Activated CD4-positive, alpha-beta T cell treated with anti-CD3 and anti-CD28 coated beads, Interleukin-2, amount 50 U/mL, for 24 hours (primary cell): ENCODE measurements at places on chromosomes 1 and 21.

- DNase-seq, result no peak
Measured at GRCh38 chr21:25657140-25657539, 18.1 kb downstream of the JAM2 start.

DNA sequence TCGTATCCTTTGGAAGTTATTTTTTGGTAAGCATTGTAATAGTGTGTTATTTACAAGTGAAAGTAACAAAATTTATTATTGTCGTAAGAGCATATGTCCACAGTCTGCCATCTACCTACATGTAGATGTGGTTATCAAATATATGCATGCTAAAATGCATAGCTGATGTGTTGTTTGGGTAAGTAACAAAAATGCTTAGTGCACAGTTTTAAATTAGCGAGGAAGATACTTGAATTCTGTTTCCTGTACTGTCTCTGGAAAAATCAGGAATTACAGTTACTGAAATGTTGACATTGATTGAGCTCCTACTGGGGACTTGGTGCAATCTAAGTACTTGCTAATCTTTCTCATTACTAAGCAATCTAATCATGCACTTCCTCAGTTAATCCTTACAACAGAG is 14.3 kb downstream of the WDR64 start:
- no peak for DNase-seq

DNA sequence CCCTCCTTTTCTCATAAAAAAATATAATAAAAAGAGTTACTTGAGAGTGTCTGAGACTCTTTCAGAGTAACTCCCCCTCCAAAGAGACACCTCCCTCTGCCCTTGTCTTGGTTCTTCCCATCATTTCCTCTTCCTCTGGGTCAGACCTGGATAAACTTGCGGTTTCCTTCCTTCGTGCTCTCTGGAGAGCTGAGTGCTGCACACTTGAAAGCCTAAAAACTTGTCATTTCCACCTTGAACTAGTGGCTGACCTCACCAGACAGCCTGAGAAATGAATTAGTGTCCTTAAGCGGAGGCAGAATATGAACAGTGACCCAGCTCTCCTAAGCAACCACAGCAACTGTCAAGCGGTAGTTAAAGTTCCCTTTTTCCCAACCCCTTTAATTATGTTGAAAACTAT is 88.4 kb upstream of the PROX1 start:
- no peak for DNase-seq

DNA sequence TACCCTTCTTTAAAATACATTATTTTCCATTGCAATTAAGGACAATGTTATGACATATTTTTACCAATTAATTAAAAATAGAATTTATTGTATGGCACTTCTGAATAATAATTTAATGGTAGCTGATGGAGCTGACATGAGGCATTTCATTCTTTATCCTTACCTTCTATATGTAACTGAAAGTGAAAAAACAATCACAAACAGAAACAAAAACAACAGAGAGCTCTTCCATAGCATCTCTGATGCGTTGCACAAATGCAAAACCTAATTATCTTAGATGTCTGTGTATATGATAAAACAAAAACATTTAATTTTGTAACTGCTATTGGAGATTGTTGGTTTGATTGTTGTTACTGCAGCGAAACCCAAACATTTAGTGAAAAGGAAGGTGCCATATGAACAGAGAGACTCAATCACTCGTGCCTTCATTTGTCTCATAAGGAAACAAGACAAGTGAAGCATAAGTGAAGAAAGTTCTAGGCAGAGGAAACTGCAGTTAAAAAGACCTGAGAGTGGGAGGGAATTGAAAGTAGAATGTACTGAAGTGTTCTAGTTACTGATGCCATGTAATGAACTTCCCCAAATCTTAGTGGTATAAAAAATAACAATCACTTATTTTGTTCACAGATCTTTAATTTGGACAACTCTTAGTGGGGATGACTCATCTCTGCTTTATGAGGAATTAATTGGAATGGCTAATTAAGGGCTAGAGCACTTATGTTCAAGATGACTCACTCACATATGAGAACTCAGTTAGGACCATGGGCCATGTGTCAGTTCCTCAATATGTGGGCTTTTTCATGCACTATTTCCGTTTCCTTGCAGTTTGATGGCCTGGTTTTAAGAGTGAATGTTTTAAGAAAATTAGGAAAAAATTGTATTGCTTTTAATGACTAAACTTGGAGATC is 245.0 kb upstream of the OLFM3 start:
- DNase-seq, result no peak

GRCh38 chr1:7373251-7373650 is 397.8 kb upstream of the VAMP3 start:
- no peak for DNase-seq

GRCh38 chr1:162147760-162148159 is 78.3 kb downstream of the NOS1AP start:
- no peak for DNase-seq

GRCh38 chr1:89405275-89405929 is 41.5 kb downstream of the GBP6 start:
- no peak for DNase-seq

DNA sequence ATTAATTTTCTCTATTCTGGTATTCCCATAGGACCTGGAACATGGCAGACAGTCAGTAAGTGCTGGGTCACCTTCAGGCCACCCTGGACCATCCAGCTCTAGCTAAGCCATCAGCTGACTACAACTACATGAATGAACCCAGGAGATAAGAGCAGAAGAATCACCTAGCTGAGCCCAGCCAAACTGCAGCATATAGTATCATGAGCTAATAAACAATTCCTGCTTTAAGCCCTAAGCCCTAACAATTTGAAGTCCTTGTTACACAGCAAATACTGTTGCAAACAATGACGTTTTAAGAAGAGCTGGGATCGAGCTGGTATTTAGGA is 14.2 kb upstream of the CITED4 start:
- no peak for DNase-seq

- DNase-seq, result no peak
Measured at GRCh38 chr1:161215076-161215475, at the start of gene FCER1G. Gene FCER1G (plus strand): TSS chr1:161215295. CDS start chr1:161215322, 27 bp downstream.

GRCh38 chr21:43355925-43356289 is 71.0 kb downstream of the SIK1 start:
- DNase-seq, result no peak

DNA sequence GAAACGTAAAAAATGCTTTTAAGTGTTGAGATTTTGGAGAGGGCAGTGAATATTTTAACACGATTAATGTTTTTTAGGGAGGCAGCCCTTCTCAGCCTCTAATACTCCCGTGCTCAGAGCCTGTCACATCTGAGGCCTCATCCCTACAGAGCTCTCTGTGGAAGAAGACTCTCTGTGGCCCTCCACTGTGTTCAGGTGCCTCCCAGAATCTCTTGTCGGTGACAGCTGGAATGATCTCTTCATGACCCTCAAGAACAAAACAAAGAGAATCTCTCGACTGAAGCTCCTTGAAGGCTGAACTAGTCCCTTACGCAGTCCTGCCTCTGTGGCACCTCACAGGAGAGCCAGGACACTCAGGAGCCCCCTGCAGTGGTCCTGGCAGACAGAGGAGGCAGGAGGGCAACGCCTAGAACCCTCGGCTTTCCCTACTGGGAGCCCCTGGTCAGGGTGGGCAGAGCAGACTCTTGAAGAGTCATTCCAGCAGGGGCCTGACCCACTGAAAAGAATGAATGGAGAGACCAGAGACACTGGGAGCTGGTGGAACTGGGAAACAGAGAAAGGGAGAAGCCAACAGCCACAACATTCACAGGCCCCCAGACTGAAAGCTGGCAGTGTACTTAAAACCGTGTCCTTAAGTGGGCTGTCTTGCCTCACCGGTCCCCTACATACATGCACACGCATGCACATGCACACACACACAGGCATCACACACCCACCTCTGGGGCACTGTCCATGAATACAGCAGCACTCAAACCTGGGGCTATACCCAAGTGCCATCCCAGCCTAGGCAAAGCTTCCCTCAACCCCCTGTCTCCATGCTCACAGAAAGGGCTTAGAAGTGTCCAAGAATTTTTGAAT is 67.5 kb upstream of the ANGPTL1 start:
- no peak for DNase-seq

GRCh38 chr1:179761846-179762640 is 19.0 kb downstream of the FAM163A start:
- no peak for DNase-seq

- no peak for DNase-seq
Measured at GRCh38 chr1:160567341-160567740, 12.0 kb downstream of the CD84 start.

DNA sequence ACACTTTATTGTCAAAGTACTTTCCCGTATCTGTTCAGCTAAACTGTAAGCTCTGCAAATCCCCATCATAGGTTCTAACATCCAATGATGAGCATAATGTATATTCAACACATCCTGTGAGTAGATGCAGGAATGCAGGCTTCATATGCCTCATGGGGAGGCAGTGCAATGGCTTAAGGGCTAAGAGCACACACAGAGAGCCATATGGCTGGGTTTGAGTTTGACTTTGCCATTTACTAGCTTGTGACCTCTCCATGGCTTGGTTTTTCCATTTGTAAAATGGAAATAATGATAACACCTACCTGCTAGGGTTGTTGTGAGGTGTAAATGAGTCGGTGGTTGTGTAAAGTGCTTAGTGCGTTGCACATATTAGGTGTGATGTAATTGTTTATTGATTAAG is 13.4 kb downstream of the RCSD1 start:
- DNase-seq, result no peak

GRCh38 chr1:228271701-228272251 is 63.9 kb downstream of the OBSCN start:
- DNase-seq, result no peak

DNA sequence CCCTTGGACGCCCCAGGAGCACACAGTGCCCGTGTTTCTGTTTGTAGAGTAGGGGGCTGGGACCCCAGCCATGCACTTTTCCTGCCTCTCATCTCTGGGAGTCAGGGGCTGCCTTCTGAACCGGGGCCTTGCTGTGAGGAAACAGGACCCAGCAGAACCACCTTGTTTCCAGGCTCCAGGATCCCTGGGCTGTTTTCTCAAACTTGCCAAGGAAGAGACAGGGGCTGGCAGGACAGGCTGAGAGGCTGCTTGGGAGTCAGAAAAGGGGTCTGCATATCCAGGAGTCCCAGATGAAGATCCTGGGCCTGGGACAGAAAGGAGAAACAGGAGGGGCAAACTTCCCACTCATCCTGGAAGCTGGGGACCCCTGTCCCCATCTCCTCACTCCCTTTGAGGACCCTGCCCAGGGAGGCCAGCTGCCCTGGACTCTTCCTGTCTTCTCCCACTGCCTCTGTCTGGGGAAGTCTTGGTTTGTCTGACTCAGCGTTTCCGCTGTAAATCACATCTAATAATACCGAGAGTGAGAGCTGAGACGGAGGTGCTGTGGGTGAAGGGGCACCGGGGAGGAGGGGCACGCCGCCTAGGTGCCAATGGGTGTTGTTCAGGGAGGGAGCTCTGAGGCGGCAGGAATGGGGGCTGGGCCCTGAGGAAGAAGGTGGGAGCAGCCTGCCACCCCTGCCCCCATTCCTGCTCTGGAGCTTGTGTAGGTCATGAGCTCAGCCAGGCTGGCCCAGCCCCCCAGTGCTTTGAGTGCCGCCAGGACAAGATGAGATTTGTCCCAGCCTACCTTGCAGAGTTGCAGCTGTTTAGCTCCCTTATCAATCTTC is 16.7 kb downstream of the POU3F1 start:
- DNase-seq, result no peak

DNA sequence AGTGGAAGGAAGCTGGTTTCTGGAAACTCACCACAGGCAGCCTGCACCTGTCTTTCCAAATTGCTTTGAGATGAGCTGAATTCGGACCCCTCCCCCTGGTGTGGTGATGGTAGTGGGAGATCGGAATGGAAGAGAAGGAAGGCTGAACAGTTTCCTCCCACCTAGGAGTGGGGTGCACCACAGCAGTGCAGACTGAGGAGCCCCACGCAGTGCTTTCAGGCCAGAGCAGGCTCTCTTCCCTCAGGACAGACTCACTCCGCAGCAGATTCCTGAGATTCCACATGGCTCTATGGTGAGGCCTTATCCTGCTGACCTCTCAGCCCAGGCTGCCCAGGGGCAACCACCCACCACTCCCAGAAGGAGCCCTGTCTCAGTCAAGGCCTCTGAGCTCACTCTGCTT is 80.9 kb downstream of the ATP1A1 start:
- no peak for DNase-seq

DNA sequence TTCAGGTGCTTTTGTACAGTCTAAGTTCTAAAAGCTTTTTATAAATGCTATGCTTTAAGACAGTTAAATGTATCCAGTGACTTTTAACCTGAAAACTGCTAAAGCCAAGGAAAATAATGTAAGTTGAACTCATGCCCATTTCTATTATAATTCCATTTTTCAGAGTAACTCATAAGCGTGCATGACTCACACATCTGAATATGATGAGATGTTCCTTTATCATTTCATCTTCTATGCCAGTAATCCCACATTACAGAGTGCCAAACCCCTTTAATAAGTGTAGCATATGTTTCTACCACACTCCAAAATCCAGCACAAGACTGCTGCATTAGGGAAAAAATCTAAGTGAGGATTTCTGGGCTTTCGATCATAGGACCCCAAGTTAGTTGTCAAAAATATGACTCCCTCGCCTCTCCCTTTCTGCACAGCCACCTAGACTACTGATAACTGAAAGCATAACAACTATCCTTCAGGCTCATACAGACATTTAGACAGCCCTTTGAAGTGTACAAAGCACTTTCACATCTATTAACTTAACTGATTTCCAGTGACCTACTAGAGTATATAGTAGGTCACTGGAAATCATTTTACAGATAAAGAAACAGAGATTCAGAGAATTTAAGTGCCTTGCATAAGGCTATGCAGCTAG is 45.3 kb downstream of the JAK1 start:
- no peak for DNase-seq

- no peak for DNase-seq
Measured at GRCh38 chr1:29156543-29157268, 25.0 kb downstream of the SRSF4 start.

DNA sequence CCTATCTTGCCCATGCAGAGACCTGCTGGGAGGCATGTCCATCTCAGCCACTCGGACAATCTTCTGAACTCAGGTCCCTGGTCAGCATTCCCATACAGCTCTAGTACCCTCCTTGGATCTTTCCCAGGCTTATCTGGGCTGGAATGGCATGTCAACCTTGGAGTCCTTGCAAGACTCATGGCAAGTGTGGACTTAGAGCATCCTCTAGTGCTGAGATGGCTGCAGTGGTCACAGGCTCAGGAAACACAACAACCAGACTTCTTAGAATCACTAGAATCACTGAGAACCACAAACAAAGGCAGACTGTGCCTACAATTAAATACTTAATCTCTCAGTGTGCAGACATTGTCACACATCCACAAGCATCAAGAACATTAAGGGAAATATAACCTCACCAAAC is 73.1 kb upstream of the TSHB start:
- DNase-seq, result no peak
